ENCODE measurements at places on chromosomes 2 and 18.

GRCh38 chr18:8654503-8655451 lies 45.5 kb downstream of the RAB12 start:
- peak; percentile 61 for DNase-seq

- DNase-seq, result no peak
These were observed 55.6 kb downstream of the RPL37A start for GRCh38 chr2:216554286-216554685.

DNA sequence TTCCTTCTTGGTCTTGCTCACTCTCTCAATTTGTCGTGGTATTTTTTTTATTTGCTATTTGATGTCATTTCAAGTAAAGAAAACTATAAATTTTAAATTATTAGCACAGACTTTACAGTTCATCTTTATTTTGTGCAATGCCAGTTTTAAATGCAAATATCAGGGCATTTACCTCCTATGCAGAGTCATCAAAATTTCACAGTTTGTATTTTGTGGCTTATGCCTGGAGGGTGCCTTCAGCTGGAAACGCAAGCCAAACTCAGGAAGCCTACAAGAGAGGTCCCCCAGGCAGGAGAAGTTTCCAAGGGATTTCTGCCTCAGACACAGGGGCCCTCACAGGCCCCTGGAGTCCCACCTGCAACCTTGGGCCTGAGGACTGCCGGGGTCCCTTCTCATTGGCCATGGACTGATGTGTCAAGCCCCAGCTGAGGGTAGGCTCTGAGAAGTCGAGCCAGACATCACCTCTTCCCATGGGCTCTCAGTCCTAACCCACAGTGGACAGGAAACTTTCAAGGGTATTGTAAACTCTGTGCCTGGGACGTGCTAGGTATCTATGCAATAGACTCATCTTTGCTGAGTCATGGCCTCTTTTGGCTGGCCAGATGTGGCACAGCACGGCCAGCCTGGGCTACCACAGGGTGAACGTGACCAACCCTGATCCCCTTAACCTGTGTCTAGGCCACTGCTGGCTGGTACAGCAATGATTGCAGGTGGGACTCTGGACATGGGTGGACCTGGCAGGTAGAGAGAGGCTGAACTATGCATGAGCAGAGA lies 236.5 kb downstream of the CELF4 start:
- DNase-seq, result no peak

- DNase-seq, result peak; percentile 30
These were observed at the start of gene GPR55 for GRCh38 chr2:230924470-230925341. Gene GPR55, minus strand, starts transcription at chr2:230925242. Its CDS starts 14,280 bp downstream, at chr2:230910962.

DNA sequence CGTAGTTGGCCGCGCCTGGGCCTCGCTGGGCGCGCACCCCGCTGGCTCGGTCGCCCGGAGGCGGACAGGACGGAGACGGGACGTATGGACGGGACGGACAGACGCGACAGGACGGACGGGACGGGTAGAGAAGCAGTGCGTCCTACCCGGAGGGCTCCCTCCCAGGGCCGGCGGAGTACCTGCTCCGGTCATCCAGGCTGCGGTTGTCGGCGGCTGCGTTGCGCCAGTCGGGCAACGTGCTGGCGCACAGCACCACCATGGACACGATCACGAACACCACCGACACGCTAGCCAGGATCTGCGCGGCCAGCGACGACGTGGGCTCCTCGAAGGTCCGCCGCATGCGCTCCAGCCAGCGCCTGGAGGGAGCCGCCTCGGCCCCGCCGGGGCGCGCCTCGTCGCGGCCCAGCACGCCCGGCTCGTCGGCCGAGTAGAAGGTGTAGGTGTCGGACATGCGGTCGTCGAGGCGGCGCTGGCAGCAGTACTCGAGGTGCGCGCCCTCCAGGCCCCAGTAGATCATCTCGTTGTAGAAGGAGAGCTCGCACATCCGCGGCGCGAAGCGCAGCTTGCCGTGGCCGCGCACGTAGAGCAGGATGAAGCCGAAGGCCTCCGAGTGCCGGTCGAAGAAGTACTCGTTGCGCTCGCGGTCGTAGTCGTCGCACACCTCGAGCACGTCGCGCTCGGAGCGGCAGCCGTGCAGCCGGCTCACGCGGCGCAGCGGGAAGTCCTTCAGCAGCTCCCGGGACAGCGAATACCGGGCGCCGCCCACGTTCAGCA lies 903 bp downstream of the KCNG3 start:
- DNase-seq, result peak; percentile 76

GRCh38 chr18:80171054-80171872 lies 62.2 kb downstream of the ADNP2 start:
- no peak for DNase-seq

DNA sequence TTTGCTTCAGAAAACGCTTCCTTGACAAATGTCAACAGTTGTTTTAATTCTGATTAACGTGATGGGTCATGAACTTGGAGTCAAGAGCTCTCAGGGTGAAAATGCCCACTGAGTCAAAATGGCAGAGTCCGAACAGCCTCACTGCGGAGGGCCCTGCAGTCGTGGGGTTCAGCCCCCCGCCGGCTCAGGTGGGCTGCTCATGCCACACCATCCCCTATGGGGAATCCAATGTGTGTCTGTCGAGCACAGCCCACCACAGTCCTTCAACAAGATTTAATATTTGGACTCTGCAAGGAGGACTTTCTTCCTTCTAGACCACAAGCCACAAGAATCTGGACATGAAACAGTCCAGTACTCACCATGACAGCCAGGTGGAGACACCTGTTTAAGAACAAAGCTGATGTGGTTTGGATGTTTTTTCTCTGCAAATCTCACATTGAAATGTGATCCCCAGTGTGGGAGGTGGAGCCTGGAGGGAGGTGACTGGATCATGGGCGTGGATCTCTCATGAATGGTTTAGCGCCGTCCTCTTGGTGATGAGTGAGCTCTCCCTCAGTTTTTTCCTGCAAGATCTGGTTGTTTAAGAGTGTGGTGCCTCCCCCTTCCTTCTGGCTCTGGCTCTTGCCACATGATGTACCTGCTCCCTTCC lies 201.0 kb downstream of the NDUFA10 start:
- DNase-seq, result peak; percentile 47

- no peak for DNase-seq
These were observed 47.6 kb downstream of the TNS1 start for GRCh38 chr2:217954971-217955740.

DNA sequence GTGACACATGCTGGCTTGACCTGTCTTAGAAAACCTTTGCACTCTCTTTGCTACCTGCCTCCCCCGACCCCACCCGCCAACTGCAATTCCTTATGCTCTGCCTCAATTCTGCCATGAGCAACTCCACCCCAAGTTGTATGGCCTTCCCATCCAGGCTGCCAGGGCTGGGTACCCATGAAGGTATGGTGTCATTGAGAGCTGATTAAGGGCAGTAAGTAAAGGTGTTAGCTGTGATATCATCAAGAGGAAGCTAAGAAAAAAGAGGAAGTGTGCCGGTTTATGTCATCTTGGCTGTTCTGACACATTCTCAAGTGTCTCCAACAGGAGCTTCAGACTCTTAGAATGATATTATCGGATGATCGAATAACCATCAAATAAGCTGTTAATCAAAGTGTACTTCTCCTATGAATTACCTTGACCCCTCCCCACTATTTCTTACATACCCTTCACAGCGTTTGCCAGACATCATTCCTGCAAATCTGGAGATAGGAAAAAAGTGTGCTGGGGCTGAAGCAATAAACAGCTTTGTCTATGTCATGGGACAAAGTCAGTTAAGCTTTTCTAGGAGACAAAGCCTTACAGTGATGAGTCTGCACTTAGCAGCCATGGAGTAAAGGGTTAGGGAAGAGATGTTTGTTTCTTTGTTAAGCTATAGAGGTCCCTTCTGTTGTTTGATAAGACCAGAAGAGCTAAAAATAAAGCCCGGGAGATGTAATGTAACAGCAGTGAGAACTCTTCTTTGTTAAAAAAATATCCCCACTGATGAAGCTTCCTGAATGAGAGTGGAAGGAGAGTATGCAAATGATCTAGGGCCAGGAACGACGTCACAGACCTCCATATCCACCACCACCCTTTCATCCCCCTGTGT lies 40.4 kb upstream of the SMAD2 start:
- no peak for DNase-seq

DNA sequence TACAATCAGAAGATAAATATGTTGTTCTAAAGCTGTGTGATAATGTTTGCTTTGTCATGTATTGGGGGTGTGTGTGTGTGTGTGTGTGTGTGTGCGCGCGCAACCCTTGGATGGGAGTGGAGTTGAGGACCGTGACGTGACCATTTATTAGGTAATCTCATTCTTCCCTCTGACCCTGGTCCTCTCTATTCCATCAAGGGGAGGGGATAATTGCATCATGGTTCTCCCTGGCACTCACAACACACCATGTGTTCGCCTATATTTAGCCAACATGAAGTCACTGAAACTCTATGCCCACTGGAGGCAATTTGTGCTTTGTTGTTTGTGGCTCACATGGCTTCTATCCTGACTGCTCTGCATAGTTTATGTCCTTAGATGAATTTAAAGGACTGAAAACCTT lies 79.8 kb upstream of the LRPPRC start:
- DNase-seq, result no peak

- no peak for DNase-seq
These were observed 229.6 kb downstream of the LOXHD1 start for GRCh38 chr18:46427216-46427995.

DNA sequence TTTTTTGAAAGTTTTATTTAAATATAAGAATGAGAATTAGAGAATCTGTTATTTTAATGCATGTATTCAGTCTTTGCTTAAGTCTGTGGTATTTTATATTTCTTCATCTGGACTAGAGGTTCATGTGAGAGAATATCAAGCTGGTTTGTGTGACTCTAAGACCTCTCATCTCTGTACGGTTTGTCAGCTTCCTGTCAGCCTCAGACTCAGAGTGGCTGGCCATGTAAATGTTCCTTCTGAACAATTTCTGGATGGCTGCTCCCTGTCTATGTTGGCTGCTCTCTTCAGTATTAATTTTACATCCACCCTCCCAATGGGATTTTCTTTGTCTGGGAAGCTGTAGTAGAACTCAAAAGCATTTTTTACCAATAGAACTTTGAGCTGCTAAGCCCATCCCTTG lies 225.3 kb upstream of the THUMPD2 start:
- peak; percentile 43 for DNase-seq

- DNase-seq, result no peak
These were observed 7.2 kb downstream of the NPC1 start for GRCh38 chr18:23578891-23579653.

DNA sequence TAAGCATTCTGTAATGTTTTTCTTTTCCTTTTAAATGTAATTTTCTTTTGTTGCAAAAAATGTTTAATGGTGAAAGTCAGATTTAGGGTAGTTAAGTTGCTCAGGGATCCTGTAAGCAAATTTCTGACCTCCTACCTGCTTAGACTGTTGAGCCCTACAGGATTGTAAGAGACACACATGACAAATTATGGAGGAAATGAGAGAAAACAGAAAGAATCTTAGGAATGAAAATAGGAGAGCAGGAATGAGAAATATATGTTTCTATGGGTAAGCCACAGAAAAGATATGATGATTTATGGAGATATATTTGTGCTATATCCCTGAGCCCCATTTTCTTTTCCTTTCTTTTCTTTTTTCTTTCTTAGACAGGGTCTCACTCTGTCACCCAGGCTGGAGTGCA lies 28.3 kb downstream of the CYBRD1 start:
- DNase-seq, result no peak

DNA sequence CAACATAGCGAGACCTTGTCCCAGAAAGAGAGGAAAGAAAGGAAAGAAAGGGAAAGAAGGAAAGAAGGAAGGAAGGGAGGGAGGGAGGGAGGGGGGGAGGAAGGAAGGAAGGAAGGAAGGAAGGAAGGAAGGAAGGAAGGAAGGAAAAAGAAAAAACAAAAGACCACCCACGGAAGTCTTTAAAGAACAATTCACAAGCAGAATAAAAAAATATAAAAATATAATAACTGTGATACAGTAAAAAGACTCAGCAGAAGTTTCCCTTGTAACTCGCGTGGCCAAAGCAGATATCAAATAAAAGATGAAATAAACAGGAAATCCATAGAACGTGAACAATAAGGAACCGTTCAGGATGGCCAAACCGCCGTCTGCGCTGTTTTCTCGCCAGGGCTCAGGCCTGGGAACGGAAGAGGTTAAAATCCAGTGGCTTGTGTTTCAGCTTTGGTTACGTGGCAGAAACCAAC lies 1.2 kb upstream of the SLC1A4 start:
- no peak for DNase-seq

DNA sequence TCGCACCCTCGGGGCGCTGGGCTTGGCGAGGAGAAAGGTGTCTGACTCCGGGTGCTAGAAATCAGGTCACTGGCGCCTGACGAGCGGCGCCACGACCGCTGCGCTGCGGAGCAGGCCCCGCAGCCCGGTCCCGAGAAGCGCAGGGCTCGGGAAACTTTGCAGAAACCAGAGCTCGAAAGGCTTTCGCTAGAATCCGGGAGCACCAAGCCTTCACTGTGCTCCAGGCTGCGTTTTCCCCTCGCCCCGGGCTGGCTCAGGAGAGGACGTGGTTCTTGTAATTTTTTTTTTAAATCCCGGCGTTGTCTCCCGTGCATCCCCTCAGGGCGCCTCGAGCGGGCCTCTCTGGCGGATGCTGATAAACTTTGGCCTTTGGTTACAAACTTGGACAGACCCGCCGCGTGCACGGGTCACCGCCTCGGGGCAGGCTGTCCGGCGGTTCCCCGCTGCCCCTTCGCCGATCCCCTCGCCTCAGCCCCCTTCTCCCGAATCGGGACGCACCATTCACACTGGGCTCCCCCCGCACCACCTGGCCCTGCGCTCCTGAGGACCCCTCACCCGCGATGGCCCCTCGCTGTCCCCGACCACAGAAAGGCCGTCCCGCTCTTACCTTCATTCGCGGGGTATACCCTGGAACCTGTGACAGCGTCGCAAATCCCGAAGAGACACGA lies 419 bp downstream of the EPHA4 start:
- DNase-seq, result peak; percentile 82

- DNase-seq, result no peak
These were observed 30.1 kb downstream of the RHOB start for GRCh38 chr2:20476950-20477349.

DNA sequence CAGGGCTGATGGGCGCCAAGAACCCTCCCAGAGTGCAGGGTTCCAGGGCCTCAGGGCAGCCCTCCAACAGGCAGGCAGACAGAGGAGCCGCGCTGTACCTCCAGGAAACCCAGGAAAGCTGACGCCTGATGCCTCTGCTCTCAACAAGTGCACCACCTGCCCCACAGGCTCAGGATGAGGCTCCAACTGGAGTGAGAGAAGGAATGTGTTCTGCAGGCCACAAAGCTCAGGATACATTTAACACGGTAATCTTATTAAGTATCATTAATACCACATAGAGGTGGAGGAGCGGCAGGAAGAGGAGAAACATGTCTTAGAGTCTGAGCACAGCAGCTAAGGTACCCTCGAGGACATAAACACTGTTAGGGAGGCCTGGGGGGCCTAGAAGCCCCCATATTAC lies 155.9 kb upstream of the CAPN13 start:
- no peak for DNase-seq

GRCh38 chr2:197359859-197360258 lies 49.3 kb upstream of the ANKRD44 start:
- DNase-seq, result no peak

DNA sequence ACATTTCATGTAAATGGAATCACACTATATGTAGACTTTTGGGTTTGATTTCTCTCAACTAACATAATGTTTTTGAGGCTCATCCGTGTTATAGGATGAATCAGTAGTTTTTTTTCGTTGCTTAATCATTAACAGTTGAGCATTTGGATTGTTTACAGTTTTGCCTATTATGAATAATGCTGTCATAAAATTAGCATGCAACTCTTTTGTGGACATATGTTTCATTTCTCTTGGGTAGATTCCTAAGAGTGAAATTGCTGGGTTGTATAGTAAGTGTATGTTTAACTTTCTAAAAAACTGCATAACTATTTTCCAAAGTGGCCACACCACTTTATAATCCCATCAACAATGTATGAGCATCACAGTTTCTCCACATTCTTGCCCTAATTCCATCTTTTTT lies 7.7 kb upstream of the RHBDD1 start:
- no peak for DNase-seq
